ENCODE measurements at places on chromosomes 2 and 18. TPM values are rescaled to one million over a fixed set of nuclear protein-coding genes. Genes with fewer than 3 reads are reported as not detected.

DNA sequence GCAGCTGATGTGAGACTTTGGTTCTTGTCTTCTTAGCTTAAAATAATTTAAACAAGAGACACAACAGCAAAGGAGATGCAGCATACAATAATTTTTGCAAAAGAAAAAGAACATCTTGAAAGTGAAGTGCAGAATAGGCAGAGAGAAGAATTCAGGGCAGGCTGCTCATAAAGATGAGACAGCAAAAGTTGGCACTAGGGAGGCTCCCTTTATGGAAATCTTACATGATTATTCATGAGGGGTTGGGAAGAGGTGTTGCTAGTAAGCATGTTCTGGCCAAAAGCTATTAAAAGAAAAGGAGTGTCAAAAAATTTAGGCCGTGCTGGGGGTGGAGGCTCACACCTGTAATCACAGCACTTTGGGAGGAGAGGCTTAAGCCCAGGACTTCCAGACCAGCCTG, 4.2 kb upstream of the ALPP start:
- H3K4me3 ChIP-seq: no peak overlapping the region
- peaks cover 9% of the 10 kb centered on the region for H3K27me3 ChIP-seq
- H3K36me3 ChIP-seq: no peaks in the 10 kb centered on the region
- H3K27ac ChIP-seq: no peak overlapping the region
- no peak for DNase-seq

DNA sequence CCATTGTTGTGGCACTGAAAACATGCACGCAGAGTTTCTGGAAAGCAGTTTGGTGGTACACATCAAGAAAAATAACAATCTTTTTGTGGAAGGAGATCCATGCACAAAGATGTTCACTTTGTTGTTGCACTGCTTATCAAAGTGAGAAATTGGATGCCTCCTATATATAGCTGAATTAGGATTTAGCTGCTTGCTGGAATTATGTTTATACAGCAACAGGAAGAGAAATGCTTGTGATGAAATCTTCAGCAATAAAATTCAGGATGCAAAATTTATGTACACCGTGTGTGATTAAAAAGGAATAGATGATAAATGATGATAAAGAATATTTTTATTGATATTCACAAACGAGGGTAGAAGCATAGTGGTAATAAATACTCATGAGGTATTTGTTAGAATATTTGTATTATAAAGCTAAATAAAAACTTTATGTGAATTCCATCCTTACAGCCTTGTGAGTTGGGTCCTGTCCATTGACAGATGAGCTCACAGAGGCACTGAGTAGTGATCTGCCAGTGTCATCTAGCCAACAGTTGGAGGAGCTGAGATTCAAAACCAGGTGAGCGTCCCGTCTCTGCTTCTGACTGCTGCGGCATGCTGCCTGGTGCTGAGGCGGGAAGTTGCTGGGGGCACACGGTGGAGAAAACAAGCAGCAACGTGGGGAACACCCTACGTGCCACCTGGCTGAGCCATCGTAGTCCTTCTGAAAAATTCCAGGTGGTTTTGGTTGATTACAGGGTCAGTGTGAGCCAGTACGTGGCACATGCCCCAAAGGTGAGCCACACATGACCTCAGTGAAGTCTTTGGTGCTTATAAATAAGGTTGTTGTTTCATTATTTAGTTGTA, 80.2 kb downstream of the ASAP2 start:
- H3K4me3 ChIP-seq: no peak overlapping the region
- no peaks in the 10 kb centered on the region for H3K27me3 ChIP-seq
- no peak overlapping the region for H3K27ac ChIP-seq

DNA sequence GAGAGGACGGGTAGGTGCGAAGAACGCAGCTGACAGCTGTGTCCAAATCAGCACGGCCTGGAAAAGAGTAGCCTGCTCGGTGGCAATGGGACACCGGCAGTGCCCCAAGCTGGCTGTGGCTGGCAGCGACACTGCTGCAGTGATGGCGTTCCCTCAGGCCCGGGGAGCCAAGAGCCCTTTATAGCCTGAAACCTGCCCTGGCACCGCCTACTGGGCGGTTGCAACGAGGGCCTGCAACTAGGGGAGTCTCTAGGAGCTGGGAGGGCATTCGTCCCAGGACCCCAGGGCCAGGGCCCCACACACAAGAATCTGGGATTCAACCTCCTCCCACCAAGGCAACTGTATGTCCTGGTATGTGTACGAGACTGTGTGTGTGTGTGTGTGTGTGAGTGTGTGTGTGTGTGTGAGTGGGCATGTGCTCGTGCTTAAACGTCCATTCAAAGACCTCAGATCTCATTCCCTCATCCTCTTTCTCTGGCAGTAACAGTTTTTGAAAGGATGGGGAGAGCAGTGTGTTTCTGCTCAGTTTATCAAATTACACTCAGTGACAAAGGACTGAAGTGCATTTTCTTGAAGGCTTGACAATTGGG, 6.8 kb upstream of the CYP26B1 start:
- peaks cover 10% of the 10 kb centered on the region for H3K27me3 ChIP-seq
- H3K4me1 ChIP-seq: peaks cover 11% of the 10 kb centered on the region
- no peak for DNase-seq
- no peak overlapping the region for H3K27ac ChIP-seq
- H3K36me3 ChIP-seq: no peaks in the 10 kb centered on the region

- no peaks in the 10 kb centered on the region for H3K4me1 ChIP-seq
- H3K4me3 ChIP-seq: no peak overlapping the region
- H3K36me3 ChIP-seq: no peaks in the 10 kb centered on the region
- no peaks in the 10 kb centered on the region for H3K27me3 ChIP-seq
These were observed 28.5 kb downstream of the CYP27C1 start for GRCh38 chr2:127191331-127192219.

GRCh38 chr2:179253226-179253625, 11.4 kb downstream of the SESTD1 start:
- DNase-seq: no peak
- H3K4me3 ChIP-seq: no peak overlapping the region
- no peaks in the 10 kb centered on the region for H3K36me3 ChIP-seq
- no peak overlapping the region for H3K27ac ChIP-seq

DNA sequence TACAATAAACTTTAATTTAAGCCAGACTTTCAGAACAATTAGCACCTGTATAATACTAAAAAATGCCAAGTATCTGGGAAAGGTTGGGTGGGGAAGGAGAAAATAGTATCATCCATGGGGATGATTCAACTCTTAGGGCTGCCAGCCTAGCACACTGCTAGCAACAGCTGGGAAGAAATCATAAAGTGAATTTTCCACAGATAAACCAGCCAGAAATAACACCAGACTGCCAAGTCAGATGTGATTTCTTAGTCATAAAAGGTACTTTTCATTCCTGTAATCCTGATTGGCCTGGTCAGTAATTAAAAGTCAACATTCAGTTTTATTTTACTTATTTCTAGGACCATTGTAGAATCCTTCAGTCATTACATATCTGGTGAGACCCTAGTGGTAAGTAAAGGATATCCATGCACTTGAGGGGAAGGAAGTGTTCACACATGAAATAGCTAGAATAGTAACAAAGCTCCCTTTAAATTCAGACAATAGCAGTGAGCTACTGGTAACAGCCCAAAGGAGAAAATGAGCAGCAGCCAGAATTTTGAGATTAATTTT, 59.4 kb downstream of the LIMS1 start:
- H3K36me3 ChIP-seq: no peaks in the 10 kb centered on the region
- H3K27ac ChIP-seq: peak overlapping the region; percentile 92
- no peaks in the 10 kb centered on the region for H3K27me3 ChIP-seq
- no peak for DNase-seq
- peaks cover 68% of the 10 kb centered on the region for H3K4me1 ChIP-seq

GRCh38 chr2:100781009-100781325, 39.0 kb upstream of the NPAS2 start:
- no peaks in the 10 kb centered on the region for H3K27me3 ChIP-seq
- H3K4me1 ChIP-seq: peaks cover 13% of the 10 kb centered on the region
- no peak overlapping the region for H3K27ac ChIP-seq
- H3K4me3 ChIP-seq: no peak overlapping the region
- no peak for DNase-seq
- no peaks in the 10 kb centered on the region for H3K36me3 ChIP-seq

GRCh38 chr2:68368654-68369336, 3.7 kb downstream of the PLEK start:
- no peak for DNase-seq
- H3K4me1 ChIP-seq: no peaks in the 10 kb centered on the region
- no peak overlapping the region for H3K27ac ChIP-seq
- H3K4me3 ChIP-seq: no peak overlapping the region
- H3K27me3 ChIP-seq: no peaks in the 10 kb centered on the region
- no peaks in the 10 kb centered on the region for H3K36me3 ChIP-seq

- no peaks in the 10 kb centered on the region for H3K27me3 ChIP-seq
- H3K27ac ChIP-seq: peak overlapping the region; percentile 15
- no peak overlapping the region for H3K4me3 ChIP-seq
- no peak for DNase-seq
These were observed 19.6 kb upstream of the NDUFV2 start for GRCh38 chr18:9082711-9083510.

- no peaks in the 10 kb centered on the region for H3K36me3 ChIP-seq
- H3K27ac ChIP-seq: no peak overlapping the region
- no peak for DNase-seq
- H3K4me3 ChIP-seq: no peak overlapping the region
- no peaks in the 10 kb centered on the region for H3K4me1 ChIP-seq
- H3K27me3 ChIP-seq: no peaks in the 10 kb centered on the region
These were observed 65.1 kb upstream of the STAM2 start for GRCh38 chr2:152240559-152241231.

- no peaks in the 10 kb centered on the region for H3K4me1 ChIP-seq
- no peak for DNase-seq
- no peak overlapping the region for H3K27ac ChIP-seq
These were observed 141.7 kb downstream of the CMPK2 start for GRCh38 chr2:6723865-6724604.

- peaks cover 14% of the 10 kb centered on the region for H3K4me1 ChIP-seq
- H3K27me3 ChIP-seq: no peaks in the 10 kb centered on the region
- no peaks in the 10 kb centered on the region for H3K36me3 ChIP-seq
These were observed 119.3 kb upstream of the RIOK3 start for GRCh38 chr18:23333827-23334226.

- H3K4me1 ChIP-seq: no peaks in the 10 kb centered on the region
- no peaks in the 10 kb centered on the region for H3K36me3 ChIP-seq
- H3K4me3 ChIP-seq: no peak overlapping the region
- H3K27me3 ChIP-seq: no peaks in the 10 kb centered on the region
- H3K27ac ChIP-seq: no peak overlapping the region
- DNase-seq: no peak
These were observed 94.3 kb downstream of the LIPG start for GRCh38 chr18:49656073-49656692.

DNA sequence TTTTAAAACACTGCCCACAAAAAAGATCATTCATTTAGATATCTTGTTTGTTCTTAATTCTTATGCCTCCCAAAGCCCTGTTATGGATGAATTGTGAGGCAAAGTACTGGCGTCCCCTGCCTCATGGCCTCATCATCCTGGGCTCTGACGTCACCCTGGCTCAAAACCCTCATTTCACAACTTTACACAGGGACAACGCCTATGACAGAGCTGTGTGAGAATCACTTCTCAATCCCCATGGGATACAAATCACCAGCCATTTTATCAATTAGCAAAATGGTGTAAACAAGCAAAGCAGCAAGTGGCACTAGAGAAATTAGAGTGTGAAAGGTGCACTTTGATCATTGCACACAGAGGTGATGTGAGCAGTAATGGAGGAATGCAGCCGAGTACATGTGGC, 16.6 kb downstream of the FHOD3 start:
- H3K4me3 ChIP-seq: no peak overlapping the region
- peaks cover 65% of the 10 kb centered on the region for H3K4me1 ChIP-seq
- no peaks in the 10 kb centered on the region for H3K36me3 ChIP-seq
- no peaks in the 10 kb centered on the region for H3K27me3 ChIP-seq

DNA sequence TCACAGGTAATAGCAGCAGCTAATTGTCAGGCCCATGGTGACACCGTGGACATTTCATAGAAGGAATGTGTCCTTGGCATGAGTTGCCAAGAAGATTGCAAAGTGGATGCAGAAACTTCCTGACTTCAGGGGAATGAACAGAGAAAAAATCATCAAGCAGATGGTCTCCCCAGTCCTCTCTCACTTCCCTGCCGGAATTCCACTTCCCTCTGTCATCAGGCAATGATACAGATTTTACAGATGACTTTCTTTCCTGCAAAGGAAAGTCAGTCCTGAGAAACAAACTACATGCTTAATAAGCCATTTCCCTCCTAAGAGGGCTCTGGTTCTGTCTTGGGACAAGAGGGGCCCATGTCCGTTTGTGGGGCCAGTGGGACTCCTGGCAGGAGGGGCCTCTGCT, 45.7 kb downstream of the KCNF1 start:
- no peak for DNase-seq
- H3K36me3 ChIP-seq: no peaks in the 10 kb centered on the region
- no peaks in the 10 kb centered on the region for H3K27me3 ChIP-seq
- no peaks in the 10 kb centered on the region for H3K4me1 ChIP-seq

PLEKHM3 gene
- total RNA-seq: 28.3 TPM

OR6B2 gene
- not detected for total RNA-seq

CHRND gene
- not detected for total RNA-seq

HOXD12 gene
- not detected for total RNA-seq

C2orf78 gene
- not detected for total RNA-seq

SERPINB10 gene
- not detected for total RNA-seq

CPO gene
- total RNA-seq: not detected

GALNT14 gene
- 0.44 TPM for total RNA-seq

TMEM17 gene
- total RNA-seq: 1.7 TPM

ATP6V1B1 gene
- total RNA-seq: not detected

GREB1 gene
- total RNA-seq: 8.6 TPM

SH3YL1 gene
- 8.5 TPM for total RNA-seq

NABP1 gene
- total RNA-seq: 1.7 TPM

OXER1 gene
- not detected for total RNA-seq
